Adrenal gland (tissue), 19 donors: ENCODE measurements at places on chromosomes 11 and 22. TPM values are rescaled to one million over a fixed set of nuclear protein-coding genes. Genes with fewer than 3 reads are reported as not detected.

ZNF214 gene
- 1.3 TPM for total RNA-seq

ARHGEF17 gene
- 22.1 TPM for total RNA-seq

PRSS23 gene
- 18.4 TPM for total RNA-seq

KCNJ1 gene
- 0.06 TPM for total RNA-seq

SLC25A45 gene
- total RNA-seq = 3.0 TPM

SNX15 gene
- 21.2 TPM for total RNA-seq

SLC6A5 gene
- total RNA-seq = not detected

SPI1 gene
- 43.6 TPM for total RNA-seq

TRIM29 gene
- 0.24 TPM for total RNA-seq

SLC1A2 gene
- 7.2 TPM for total RNA-seq

KCNC1 gene
- 0.72 TPM for total RNA-seq

TBX10 gene
- total RNA-seq = not detected

CBX7 gene
- total RNA-seq = 2.7 TPM

TMEM191C gene
- total RNA-seq = 0.43 TPM

MS4A6E gene
- total RNA-seq = not detected

UBQLN3 gene
- total RNA-seq = not detected

ANO9 gene
- not detected for total RNA-seq

PRRG4 gene
- 1.6 TPM for total RNA-seq

CCDC87 gene
- 0.72 TPM for total RNA-seq

SLC22A9 gene
- not detected for total RNA-seq

C11orf86 gene
- total RNA-seq = 1.00 TPM

ALX4 gene
- total RNA-seq = not detected

GLYATL1 gene
- total RNA-seq = not detected

BTBD18 gene
- total RNA-seq = not detected

CHCHD10 gene
- total RNA-seq = 145 TPM

UQCC3 gene
- total RNA-seq = 10.2 TPM
